Esophagus squamous epithelium (tissue), 5 donors: ENCODE measurements at places on chromosomes 7 and 10. TPM values are rescaled to one million over a fixed set of nuclear protein-coding genes. Genes with fewer than 3 reads are reported as not detected.

- DNase-seq: no peak
Observed at GRCh38 chr10:20877554-20877953, 19.6 kb downstream of the NEBL start.

DNA sequence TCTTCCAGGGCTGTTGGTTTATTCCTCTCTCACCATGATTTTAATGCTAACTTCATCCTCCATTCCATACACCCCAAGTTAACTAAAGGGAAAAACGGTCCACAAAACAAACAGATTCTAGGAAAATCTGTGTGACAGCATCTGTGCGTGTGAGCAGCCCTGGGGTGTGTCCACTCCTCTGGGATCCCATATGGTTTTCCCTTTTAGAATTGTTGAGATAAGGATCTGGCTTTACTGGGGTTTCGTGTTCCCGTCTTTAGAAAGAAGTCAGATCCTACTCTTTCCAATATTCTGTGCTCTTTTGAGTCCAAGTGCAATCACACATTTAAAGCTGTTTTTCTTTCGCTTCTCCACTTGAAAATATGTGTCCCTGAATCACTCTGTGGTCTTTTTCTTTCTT is 257.1 kb downstream of the KLF6 start:
- DNase-seq: no peak

GRCh38 chr10:113165673-113166072 is 215.6 kb downstream of the TCF7L2 start:
- no peak for DNase-seq

DNA sequence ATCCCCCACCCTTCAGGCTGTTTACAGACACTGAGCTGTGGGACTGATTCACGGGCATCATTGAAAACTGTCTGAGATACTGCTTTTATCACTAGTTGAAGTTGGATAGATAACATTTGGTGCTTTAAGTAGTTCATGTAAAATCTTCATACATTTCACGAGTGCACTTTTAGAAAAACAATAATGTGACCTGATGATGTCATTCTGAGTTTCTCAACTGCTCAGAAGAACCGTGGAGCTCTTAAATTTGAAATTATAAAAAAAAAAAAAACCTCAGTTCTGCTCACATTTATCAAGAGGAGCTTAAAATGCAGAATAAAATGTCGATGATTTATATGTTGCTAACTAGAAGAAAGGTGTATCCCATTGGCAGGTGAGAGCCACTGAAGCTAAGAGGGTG is 81.5 kb downstream of the GALNT11 start:
- no peak for DNase-seq

- DNase-seq: no peak
Observed at GRCh38 chr10:12237265-12238220, 41.6 kb downstream of the CDC123 start.

DNA sequence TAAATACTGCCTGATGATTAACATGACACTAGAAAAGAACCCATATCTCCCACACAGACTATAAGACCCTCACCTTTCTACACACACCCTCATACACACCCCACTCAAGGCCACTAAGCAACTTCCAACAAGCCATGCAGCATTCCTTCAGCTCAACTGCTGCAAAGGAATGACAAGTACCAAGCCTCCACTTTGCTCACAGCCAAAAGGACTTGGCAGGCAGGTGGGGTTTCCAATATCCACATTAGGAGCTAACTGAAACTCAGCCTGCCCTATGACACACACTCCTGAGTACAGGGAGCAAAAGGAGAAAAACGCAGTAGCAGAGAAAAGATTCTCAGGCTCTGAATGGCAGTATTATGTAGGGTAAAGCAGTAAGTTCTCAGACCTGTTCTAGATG is 13.4 kb downstream of the USP54 start:
- no peak for DNase-seq

GRCh38 chr10:77580482-77580881 is 57.1 kb downstream of the KCNMA1 start:
- no peak for DNase-seq

GRCh38 chr7:129368389-129368986 is 65.7 kb upstream of the STRIP2 start:
- no peak for DNase-seq

DNA sequence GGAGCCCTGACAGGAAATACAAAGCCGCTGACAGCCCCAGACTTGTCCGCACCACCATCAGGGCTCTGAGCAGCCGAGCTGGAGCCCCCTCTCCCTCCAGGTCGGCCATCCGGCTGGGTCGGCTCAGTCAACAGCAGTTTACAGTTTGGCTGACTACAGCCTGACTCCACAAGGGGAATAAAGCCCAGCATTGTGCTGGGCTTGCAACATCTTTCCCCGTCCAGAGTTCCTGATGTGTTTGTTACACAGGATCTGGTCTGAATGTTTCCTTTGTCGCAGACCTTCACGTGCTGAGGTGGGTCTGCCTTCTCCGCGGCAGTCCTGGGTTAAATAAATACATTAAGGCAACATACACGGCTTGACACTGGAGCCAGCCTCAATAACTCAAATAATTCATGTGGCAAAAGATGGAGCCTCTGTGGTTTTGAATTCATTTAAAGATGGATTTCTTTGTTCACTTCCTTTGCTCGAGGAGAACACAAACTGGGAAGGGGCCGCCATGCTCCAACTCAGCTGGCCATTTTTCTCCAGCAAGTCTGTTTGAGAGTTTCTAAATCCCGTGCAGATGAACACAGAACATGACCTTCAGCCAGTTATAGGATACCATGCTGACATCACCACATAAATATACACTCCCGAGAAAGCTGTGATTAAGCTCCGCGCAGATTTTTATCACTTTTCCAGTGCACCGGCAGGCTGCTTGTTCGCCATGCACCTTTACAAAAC is 192.1 kb downstream of the WDR11 start:
- no peak for DNase-seq

GRCh38 chr7:133547981-133548380 is 295.1 kb downstream of the EXOC4 start:
- DNase-seq: no peak

DNA sequence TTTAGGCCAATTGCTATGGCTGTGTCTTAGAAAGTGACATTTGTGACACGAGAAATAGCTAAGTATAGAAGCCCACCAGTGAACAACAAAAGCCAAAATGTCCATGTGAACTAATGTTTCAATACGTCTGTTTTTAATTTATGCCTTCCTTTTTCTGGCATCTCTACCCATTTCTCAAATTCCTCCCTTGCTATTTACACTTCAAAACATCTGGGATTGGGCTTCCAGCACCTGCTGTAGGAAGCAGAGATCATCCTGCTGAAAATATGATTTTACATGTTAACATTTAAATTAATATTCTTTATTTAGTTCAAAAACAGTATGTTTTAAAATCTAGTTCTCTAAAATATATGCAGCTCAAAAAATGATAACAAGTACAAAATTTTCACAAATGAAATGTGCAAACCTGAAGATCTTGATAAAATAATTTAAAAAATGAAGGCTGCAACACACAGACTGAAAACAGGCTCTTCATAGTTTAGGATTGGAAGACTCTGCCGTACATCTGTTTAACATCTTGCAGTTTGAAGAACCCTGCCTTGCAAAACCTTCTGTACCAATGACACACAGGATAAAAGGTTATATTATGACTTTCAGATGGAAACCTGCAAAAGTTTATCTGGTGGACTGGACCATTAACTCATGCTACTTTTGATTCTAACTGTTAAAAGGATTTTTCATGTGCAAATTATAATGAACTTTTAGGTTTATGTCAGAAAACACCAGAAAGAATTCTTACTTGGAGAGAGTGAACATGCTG is 408.4 kb downstream of the SUGCT start:
- DNase-seq: no peak

- no peak for DNase-seq
Observed at GRCh38 chr7:148035950-148036349, 554.6 kb upstream of the C7orf33 start.

DNA sequence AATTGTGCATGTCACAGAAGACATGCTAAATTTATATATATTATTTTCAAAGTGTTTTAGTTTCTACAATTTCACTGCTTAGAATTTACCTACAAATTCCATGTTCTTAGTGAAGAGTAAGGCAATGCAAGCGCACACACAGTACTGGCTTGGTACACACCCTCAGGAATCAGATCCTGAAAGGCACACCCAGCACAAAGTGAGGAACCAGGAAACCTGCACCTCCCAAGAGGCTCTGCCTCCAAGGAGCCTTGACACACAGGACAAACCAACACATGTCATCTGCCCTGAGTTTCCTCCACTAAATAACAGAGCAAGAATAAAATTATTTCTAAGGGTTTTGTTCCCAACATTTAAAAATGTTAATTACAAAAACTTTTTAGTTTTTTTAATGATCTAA is 156.2 kb downstream of the PARD3 start:
- DNase-seq: no peak

DNA sequence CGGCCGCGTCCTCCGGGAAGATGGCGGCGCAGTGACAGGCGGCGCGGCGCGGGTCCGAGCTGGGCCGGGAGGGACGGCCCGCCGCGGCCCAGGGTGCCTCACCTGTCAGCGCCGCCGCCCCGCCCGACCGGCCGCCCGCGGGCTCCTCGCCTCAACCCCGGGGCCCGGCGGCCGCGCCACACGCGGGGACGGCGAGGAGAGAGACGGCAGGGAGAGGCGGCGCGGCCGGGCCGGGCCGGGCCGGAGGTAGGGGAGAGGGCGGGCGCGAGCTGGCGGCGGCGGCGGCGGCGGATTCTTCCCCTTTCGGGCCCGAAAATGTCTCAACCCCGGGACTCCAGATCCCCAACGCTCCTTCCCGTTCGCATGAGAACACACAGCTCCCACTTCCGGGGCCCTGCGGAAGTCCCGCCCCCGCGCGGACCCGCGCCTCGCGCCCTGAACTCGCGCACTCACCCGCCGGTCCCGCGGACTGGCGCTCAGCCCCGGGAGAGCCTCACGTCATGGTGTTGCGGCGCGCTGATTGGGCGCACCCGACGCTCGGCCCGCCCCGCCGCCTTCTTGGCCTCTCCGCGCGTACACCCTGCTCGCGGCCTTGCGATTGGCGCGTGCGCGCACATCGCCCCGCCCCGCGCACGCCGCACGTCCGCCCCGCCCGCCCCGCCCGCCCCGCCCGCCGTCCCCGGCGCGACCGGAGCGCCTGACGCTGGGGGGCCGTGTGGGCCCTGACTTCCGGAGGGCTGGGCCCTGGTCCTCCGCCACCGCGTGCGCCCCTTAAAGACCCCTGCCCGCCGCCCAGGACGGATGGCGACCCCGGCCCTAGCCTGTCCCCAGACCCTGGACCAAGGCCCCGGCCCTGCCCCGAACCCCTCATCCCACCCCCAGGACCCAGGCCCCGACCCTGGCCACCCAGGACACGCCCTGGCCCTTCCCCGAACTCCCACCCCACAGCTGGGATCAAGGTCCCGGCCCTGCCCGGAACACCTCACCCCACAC is at the start of gene LARP4B:
Gene LARP4B, minus strand, starts transcription at position 380 of the 993 bp plus-strand sequence. CDS start 45,984 bp downstream, outside the sequence.
- peak; percentile 77 for DNase-seq

DNA sequence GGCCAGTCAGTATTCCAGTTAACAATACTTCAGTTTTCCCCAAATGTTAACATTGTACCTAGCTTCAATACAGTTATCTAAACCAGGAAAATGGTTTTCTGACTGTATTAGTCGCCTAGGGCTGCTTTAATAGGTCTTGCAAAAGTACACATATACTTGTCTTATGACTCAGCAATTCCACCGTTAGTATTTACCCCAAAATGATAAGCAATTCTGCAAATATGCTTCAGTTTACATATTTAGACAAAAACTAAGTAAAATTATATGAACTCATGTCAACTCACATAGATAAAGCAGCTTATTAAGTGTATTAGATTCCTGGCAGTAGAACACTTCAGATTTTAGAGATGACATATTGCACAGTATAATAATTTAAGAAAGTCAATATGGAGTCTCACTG is 363.3 kb downstream of the ARL4A start:
- DNase-seq: no peak

DNA sequence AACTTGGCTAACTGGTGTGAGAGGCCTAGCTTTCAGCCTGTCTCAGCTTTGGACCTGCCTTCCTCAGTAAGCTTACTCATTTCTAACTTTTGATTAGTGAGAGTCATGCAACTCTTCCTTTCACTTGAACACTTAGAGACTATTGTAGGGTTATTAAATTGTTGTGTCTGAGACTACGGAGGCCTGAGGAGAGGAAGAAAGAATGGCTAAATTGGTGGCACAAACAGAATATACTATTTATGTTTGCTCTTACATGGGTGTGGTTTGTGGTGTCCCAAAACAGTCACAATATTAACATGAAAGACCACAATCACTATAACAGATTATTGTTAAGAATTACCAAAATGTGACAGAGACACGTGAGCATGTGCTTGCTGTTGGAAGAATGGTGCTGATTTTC is 82.1 kb downstream of the TRIM24 start:
- no peak for DNase-seq

DNA sequence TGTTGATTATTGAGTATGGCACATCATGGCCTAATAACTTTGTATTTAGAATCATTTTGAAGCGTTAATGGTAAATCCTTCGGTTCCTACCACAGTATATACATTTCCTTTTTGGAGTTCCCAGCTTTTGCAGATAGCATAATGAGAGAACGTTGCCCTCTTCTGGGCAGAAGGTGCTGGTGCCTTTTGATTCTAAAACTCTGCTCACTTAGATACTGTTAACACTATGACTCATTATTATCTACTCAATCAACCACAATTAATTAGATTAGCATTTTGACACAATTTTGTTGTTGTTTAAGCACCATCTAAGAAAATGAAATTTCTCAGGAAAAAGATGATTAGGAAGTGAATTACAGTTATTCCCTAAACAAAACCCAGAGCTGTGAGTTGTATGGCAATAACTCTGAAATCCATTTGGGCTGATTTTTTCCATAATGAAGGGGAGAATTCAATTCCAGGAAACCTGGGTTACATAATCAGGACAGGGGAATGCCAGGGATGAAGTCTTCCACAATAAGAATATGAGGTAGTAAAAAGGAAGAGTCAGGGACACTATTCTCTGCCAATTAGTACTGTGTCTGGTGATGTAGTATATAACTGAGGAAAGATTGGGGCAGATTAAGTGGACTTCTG is 11.5 kb upstream of the DLD start:
- no peak for DNase-seq

- no peak for DNase-seq
Observed at GRCh38 chr7:44042221-44042620, 2.3 kb upstream of the DBNL start.

- no peak for DNase-seq
Observed at GRCh38 chr10:24866604-24867583, 85.5 kb downstream of the PRTFDC1 start.

DNA sequence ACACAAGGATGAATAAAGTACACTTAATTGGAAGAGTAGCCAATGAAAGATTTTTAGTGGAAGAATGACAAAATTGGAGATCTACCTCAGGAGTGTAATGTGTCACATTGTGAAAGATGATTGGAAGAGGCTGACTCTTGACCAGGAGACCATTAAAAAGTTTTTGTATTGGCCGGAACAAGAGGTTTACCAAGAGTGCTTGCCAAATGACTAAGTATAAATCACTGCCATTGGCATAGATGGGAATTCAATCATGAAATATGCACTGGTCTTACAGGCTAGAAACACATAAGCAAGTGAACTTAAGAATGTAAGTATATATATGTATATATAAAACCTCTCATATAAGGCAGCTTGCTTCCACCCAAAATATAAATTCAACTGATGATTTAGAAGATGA is 58.7 kb upstream of the TFEC start:
- no peak for DNase-seq

Gene SLC26A4
- 0.13 TPM for total RNA-seq

Gene SYT15
- total RNA-seq: 1.1 TPM

Gene LBX1
- not detected for total RNA-seq

Gene CYP3A5
- 77.0 TPM for total RNA-seq

Gene PTCD1
- 6.3 TPM for total RNA-seq

Gene RPEL1
- total RNA-seq: not detected

Gene GSDME
- 0.87 TPM for total RNA-seq

Gene GHRHR
- not detected for total RNA-seq
